ENCODE measurements at places on chromosomes 7 and 10.

GRCh38 chr7:111138586-111138985 lies 47.7 kb downstream of the LRRN3 start:
- DNase-seq: no peak

DNA sequence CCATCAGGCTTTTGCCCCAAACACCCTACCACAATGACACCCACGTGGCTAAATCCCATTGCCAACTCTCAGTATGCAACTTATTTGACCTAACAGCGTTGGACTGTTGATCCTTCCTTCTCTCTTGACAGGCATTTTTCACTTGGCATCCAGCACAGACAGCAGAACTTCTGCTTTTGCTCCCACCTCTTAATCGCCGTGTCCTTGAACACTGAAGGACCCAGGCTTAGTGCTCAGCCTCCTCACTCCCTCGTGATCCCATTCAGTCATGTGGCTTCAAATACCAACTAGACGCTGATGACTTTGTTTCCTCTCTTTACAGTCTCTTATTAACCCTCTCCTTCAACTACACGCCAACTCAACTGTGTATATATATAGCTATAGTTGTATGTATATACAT lies 25.0 kb downstream of the ZFAND2A start:
- DNase-seq: no peak

DNA sequence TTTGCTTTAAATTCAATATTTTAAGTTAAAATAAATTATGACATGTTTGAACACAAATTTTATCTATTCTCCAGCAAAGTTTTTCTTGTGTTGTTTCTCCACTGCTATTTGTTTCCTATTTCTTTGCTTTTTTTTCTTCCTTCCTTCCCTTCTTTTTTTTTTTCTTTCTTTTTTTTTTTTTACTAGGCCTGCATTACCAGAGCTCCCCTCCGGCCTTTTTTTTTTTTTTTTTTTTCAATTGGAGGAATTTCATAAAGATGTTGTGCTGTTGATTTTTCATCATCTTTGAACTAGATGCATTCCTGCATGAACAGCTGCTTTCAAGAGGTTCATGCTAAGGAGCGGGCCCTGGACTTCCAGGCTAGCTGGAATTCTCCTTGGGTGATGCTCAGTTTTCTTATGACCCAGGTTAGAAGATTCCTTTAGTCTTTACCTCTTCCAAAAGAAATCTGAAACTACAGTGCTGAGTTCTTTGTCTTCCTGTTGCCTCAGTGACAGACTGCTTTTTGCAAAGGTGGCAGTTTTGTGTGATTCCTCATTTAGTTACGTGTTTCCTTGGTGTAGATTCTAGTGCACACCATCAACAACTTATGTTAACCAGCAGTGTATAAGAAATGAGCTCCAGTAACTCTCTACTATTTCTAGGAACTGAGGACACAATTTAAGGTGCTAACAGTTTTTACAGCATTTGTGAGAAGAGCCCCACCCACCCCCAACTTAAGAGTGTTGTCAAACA lies 4.8 kb upstream of the CAMK1D start:
- DNase-seq: no peak

GRCh38 chr7:11464624-11465023 lies 367.4 kb downstream of the THSD7A start:
- DNase-seq: no peak

GRCh38 chr10:112842832-112843360 lies 107.2 kb upstream of the TCF7L2 start:
- no peak for DNase-seq

DNA sequence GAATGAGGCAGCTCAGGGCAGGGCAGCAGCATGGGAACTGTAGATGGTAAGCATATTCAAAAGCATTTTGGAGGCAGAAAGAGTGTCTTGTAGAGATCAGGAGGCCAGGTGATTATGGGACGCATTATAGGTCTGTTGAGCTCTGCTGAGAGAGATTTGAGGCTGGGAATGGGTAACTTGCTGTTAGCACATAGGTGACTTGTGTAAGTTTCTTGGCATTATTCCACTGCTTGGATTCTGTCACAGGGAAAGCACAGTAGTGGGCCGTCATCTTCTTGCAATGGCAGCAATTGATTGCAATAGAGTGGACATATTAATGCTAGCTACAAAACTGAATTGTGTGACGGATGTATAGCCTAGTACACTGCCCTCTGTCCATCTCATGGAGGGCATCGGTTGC lies 434.3 kb upstream of the IGFBP3 start:
- no peak for DNase-seq

DNA sequence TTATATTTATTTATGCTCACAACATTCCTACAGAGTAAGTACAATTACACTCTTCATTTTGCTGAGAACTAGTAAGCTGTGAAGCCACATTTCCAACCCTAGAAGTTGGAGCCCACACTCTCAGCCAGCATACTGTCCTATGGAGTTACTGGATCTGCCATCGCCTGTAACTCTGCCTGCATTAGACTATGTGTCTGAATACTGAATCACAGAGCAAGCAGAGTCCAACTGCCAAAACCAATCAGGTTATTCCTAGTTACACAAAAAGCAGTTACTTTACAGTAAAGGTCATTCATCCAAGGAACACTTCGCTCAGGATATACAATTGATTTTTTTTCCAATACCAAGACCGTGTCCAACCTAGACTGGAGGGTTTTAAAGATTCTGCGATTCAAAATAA lies 21.5 kb downstream of the CTAGE6 start:
- DNase-seq: no peak

DNA sequence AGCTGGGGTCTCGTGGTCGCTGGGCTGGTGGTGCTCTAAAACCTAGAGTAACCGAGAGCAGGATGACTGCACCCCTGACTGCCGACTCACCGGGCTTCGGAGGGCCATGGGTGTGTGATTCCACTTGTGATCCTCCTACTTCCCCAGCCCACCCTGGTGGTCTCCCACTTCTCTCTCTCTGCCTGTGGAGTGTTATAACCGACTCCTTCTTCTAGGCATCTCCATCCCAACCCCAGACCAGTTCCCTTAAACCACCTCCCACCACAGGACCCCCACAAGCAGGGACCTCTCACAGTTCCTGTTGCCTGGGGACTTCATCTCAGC lies 52.4 kb downstream of the IKZF1 start:
- DNase-seq: no peak

DNA sequence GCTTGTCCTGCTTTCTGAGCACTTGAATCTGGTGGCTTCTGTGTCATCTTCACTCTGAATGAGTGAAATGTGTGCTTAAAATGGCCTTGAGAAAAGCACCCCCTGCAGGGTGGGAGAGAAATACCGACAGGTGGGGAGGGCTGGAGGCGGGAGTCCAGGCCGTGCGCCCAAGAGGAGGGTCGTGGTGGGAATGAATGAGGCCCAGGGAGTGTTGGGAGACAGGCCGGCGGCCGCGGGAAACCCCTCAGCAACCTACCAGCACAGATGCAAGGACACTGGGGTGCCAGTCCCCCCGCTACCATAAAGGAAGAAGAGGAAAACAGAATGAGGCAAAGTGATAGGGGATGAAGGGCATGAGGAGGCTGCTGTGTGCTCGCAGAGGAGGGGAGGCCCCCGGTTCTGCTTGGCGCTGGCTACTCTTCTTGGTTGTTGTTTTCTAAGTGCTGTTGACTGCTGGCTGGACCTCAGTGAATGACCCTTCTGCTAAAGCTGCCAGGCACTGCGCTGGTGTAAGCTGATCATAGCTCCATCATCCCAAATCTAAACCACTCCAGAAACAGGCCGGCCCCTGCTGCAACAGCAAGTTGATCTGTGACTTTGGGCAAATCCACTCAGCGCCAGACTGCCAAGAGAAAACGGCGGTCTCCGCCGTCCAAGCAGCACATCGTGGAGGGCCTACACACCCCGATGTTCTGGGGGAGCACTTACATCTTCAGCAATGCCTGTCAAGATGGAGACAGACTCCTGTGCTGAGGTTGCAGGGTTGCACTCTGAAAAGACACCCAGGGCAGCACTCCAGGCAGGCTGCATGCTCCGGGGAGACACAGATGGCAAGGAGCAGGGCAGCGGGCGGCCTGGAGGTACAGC lies 378.5 kb downstream of the DNAJB6 start:
- DNase-seq: no peak

DNA sequence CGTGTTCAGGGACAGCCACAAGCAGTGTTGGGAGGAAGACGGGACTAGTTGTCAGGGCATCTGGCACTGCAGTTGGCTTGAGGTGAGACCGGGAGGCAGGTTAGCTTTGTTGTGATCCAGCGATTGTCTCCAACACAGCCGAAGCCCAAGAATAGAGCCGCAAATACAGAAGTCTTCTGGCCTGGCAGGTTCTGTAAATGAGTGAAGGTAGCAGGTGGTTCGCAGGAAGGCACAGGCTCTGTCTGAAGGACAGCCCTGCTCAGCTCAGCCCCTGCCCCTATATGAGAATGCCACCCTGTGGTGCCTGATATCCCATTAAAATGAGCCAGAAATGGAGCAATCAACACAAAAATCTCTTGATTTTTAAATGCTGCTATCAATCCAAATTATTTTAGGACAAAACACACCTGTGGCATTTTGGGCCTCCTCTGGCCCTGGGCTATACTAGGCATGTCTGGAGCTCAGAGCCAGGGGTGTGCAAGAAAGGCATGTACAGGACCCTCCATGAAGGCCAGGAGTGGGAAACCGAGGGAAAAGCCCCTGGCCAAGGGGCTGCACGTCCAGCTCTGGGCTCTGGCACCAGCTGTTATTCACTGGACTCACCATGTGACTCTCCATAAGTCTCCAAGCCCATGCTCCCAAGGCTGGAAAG lies 11.2 kb upstream of the C10orf71 start:
- no peak for DNase-seq

DNA sequence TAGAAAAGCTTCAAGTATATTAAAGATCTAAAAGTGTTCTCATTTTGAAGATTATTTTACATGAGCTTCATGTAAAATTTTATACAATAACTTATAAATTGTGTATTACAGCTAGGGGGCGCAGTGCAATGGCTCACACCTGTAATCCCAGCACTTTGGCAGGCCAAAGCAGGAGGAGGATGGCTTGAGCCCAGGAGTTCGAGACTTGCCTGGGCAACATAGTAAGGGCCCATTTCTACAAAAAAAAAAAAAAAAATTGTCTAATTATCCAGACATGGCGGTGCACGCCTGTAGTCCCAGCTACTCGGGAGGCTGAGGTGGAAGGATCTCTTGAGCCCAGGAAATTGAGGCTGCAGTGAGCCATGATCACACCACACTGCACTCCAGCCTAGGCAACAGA lies 16.6 kb downstream of the ACBD5 start:
- peak; percentile 8 for DNase-seq

Data from urothelium cell line (cell line).